Activated gamma-delta T cell treated with Interleukin-2 at 50 U/mL for 16 hours (primary cell): ENCODE measurements at places on chromosomes 11 and 22.

- DNase-seq = peak; percentile 81
Observed at GRCh38 chr22:36329254-36330078, 58.3 kb downstream of the MYH9 start.

GRCh38 chr11:95788921-95789505, 569 bp downstream of the FAM76B start:
- peak; percentile 38 for DNase-seq

DNA sequence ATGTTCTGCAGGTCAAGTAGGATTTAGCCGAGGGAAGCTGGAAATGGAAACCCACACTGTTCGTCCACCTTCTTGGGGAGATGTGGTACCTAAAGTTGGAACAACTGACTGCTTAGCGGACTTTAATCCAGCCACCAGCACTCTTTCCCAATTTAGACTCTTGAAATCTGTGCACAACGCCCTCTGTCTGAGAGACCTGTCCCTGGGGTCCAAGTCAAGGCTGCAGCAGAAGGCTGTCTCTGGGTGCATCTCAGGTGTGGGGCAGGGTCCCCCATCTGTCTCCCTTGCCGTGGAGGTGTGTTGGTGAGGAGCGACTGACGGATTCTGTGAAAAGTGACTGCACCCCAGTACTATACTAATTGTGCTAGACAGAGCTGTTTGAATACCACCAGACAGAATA, 168.2 kb upstream of the CADM1 start:
- no peak for DNase-seq

DNA sequence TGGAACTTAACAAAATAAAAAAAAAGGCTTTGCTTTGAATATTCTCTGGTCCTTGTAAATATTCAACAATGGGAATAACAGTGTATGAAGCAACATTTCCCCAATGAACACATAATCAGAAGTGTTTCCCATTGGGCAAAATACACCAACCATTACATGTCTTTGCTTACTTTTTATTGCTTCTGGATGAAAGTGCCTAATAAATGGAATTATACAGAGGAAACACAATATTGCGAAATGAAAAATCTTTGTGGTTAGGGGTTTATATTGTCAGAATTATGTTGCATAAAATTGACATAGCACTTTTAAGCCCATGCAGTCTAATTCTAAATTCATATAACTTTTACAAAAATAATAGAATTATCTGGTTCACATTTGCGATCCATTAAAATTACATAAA, 386.4 kb downstream of the DCDC1 start:
- DNase-seq = no peak

GRCh38 chr11:92340839-92341238, 116.2 kb downstream of the FAT3 start:
- DNase-seq = no peak

GRCh38 chr11:24820541-24820940, 323.7 kb downstream of the LUZP2 start:
- DNase-seq = no peak

DNA sequence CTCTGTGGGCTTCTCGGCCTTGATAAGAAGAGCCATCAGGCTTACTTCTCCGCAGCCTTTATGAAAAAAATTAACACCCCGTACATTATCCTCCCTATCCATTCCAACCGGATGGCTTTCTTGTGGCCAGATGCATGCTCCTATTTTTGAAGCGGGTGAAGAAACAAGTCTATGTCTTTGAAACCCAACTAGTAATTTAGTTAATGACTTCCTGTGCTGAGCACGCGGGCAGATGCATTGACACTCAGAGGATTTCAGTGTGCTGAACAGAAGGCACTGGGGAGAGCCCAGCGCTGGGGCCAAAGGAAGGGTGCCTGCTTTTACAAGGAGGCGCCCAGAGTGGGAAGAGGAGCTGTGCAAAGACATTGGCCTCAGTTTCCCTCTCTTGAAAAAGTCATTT, 53.3 kb downstream of the ARHGAP8 start:
- DNase-seq = no peak

DNA sequence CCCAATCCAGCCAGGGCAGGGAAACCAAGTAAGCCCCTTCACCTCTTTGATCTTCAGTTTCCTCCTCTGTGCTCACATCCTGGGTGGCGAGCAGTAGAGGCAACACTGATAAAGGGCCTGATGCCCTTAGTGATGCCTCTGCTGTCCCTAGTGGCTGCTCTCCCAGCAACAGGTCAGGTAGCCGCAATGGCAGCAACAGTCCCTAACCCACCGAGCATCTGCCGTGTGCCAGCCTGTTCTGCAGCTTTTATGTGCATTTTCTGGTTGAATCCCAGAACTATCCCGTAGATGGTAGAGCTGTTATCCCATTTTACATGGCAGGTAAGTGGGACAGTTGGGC, 5.2 kb downstream of the SCYL1 start:
- DNase-seq = peak; percentile 40

DNA sequence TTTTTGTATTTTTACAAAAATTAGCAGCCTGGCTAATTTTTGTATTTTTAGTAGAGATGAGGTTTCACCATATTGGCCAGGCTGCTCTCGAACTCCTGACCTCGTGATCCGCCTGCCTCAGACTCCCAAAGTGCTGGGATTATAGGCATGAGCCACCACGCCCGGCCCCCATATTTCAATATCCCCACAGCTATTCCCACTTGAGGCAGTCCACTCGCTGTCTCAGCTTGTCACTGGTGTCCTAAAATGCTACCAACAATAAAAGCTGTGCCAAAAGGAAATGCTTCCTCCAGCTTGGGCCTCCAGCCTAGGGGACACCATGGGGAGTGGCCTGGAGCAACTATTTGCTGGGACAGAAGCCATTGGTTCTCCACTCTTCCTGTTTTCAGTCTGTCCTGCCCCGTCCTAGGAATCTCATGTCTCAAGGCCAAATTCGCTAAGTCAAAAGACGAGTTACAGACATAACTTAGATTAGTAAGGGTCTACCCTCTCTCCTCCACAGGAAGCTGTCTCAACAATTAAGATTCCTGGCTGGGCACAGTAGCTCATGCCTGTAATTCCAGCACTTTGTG, 7.3 kb upstream of the SPINDOC start:
- DNase-seq = no peak

DNA sequence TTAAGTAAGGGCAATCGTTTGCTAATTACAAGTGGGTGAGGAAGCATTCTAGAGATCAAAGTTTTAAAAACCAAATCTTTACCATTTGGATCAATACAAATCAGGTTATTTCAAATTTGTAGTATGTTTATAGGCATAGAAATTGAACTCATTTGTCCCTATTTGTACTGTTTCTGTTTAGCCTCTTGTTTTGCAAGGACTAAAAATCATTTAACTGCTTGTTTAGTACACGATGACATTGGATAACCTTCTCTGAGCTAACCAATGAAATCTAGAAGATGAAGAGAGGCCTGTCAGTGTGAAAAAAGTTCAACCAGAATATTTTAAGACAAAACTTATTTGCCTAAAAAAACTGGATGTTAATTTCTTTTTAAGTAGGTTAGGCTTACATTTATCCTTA, 40.0 kb downstream of the ZC3H12C start:
- no peak for DNase-seq

DNA sequence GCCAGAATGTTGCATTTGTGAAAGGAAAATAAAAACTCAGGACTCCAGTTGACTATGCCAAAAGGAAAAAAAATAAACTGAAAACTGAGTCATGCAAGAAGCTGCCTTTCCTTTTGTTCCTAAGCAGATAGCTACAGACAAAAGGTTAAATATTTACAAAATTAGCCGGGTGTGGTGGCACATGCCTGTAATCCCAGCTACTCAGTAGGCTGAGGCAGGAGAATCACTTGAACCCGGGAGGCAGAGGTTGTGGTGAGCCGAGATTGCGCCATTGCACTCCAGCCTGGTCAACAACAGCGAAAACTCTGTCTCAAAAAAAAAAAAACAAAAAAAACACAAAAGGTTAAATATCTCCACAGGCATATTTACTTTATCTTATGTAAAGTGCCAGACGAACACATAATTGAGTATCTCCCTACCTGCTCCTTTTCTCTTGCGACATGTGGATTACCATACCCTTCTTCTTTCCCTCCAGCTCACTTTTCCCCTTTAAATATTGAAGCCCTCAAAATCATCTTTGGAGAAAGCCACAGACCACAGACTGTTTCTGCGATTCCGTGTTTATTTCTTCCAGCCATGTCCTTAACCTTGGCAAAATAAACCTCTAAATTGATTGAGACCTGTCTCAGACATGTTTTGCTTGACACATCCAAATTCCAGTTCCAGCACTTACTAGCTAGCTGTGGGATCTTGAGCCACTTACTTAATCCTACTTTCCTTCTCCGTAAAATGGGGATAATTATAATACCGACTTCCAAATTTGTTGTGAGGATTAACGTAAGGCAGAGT, 2.3 kb upstream of the SMPD1 start:
- no peak for DNase-seq

- no peak for DNase-seq
Observed at GRCh38 chr11:69297787-69298266, 3.9 kb downstream of the MYEOV start.

DNA sequence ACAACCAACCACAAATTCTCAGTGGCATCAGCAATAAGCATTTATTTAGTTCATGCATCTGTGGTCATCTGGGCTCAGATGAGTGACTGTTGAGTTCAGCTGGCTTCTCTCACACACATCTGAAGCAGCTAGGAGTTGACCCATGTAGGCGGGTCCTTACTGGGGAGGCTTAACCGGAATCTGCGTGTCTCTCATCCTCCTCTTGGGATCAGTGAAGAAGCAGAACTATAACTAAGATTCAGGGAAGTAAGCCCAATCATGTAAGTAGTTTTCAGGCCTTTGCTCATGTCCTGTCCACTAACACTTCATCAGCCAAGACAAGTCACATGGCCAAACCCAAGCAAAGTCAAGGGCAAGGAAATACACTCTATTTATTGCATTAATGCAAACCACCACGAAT, 236.2 kb downstream of the C11orf87 start:
- DNase-seq = no peak

- DNase-seq = peak; percentile 18
Observed at GRCh38 chr11:57249384-57250319, 12.6 kb upstream of the APLNR start.

DNA sequence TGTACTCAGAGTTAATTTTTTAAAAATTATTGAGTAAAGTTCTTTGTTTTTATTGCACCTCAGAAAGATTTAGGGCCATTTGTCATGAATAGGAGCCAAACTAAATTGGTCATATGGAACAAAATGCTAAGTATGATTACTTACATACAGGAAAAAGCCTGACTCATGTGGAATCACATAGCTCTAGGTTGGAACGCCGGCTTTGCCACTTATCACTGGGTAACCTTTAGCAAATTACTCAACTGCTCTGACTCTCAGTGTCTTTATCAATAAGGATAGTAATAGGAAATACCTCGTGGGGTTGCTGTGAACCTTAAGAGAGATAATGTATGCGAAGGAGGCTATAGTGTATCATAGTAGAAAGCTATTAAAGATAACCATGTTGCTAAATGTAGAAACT, 638.5 kb downstream of the NELL1 start:
- no peak for DNase-seq

GRCh38 chr11:2848497-2848896, 37.1 kb downstream of the CDKN1C start:
- no peak for DNase-seq

DNA sequence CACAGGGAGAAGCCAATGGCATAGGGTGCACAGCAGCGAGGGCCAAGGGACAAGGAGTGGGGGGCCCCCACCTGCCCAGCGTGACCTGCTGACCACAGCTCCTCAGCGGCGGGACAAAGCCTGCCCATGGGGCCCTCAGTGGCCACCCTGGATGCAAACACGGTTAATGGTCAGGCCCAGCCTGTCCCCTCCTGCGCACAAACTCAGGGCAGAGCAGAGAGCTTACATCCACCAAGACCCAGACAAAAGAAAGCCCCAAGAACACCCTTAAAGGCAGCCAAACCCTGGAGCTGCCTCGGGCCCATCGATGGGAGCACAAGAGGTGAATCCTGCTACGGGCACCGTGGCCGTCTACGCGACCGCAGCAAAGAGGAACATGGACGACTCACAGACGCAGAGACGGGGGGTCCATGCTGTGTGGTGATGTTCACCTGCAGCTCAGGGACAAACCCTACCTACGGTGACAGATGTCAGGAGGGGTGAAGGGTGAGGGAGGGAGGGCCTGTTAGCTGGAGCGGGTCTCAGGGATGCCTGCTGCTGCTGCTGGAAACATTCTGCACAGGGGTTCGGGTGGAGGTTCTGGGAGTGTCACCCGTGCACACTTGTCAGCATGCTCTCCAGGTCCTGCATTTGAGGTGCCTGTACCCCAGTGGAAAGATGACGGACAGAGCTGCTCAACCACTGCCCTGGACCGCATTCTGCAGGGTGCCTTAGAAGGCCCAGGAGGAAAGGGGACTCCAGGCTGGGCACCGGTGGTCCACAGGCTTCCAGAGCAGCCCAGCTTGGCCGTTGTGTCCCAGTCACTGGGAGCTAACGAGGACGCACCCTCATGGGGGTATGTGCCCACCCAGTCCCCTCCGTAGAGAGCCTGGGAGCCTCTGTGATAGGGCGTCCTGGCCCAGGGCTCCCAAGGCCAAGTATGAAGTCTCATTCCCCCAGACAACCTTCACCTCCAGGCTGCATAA, 11.6 kb downstream of the ASCL2 start:
- no peak for DNase-seq

- DNase-seq = no peak
Observed at GRCh38 chr11:35282221-35282882, 137.0 kb downstream of the SLC1A2 start.

DNA sequence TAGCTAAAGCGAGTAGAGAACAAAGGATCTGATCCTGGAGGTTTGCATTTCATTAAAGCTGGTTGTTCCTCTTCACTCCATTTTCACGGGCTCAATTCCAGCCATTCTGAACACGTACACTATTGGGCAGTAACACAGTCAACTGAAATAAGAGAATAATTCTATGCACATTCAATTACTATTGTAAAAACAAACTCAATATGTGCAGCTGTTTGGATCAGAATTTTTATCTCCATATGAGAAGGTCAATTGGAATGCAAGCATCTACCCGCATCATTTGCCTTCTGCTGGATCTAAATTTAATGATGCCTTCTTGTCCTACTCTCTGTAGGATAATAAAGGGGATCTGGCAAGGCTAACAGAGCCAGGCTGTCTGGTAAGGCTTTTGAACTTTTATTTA, 562.8 kb upstream of the CCDC179 start:
- no peak for DNase-seq

DNA sequence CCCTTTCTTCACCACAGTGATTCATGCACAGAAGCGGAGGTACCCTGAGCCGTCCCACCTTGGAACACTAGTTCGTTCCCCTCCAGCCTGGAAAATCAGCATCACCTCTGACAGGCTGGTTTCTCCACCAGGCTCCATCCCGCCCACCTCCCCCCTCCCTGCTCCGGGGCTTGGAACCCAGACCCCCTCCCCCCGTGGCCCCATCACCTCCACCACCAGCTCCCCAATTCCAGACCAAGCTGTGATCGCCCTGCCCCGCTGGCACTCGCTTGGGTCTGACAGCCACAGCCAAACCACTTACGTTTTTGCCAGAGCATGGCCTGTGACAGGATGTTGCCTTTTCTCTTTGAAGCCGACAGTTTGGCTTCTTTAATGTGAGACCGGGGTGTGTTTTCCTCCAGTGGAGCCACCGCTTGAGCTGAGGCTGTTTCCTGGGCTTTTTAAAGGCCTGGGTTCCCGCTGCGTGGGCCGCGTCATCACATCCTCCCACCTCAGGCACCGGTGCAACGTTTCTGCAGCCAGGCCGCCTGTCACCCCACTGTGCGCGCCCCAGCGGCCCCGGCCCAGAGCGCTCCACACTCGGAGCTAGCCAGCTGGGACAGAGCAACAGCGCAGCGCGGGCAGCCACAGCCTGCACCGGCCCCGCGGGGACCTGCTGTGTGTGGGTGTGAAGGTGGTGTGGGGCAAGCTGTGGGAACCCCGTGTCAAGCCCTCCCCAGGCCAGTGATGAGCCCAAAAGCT, at the start of gene POU2AF1:
Gene POU2AF1, minus strand, starts transcription at position 415 of the 741 bp plus-strand sequence. Its CDS starts 98 bp downstream, at position 317.
- DNase-seq = peak; percentile 58

GRCh38 chr11:123241294-123241693, 46.2 kb upstream of the CLMP start:
- no peak for DNase-seq
